Iris pigment epithelial cell (primary cell): ENCODE measurements at places on chromosomes 13 and 19.

DNA sequence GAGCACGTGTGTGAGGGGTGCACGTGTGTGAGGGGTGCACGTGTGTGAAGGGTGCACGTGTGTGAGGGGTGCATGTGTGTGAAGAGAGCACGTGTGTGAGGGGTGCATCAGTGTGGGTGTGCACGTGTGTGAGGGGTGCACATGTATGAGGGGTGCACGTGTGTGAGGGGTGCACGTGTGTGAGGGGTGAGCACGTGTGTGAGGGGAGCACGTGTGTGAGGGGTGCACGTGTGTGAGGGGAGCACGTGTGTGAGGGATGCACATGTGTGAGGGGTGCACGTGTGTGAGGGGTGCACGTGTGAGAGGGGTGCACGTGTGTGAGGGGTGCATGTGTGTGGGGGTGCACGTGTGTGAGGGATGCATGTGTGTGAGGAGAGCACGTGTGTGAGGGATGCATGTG lies 15.7 kb downstream of the RASA3 start:
- DNase-seq = no peak

GRCh38 chr19:6393074-6393982 lies at the start of gene GTF2F1:
Gene GTF2F1, minus strand, starts transcription at chr19:6393164. Its CDS starts 169 bp downstream, at chr19:6392995.
- peak; percentile 95 for DNase-seq

- DNase-seq = peak; percentile 94
These were observed 18.2 kb upstream of the ZNF543 start for GRCh38 chr19:57302020-57302465.

GRCh38 chr13:26459276-26460131 lies 98.0 kb upstream of the WASF3 start:
- DNase-seq = no peak

DNA sequence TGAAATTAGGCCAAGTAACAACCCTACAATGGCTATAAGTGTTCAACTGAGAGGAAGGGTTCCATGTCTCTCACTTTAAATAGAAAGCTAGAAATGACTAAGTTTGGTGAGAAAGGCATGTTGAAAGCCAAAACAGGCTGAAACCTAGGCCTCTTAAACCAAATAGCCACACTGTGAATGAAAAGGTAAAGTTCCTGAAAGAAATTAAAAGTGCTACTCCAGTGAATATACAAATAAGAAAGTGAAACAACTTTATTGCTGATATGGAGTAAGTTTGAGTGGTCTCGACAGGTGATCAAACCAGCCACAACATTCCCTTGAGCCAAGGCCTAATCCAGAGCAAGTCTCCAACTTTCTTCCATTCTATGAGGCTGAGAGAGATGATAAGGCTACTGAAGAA lies 209.6 kb downstream of the KLF12 start:
- no peak for DNase-seq

DNA sequence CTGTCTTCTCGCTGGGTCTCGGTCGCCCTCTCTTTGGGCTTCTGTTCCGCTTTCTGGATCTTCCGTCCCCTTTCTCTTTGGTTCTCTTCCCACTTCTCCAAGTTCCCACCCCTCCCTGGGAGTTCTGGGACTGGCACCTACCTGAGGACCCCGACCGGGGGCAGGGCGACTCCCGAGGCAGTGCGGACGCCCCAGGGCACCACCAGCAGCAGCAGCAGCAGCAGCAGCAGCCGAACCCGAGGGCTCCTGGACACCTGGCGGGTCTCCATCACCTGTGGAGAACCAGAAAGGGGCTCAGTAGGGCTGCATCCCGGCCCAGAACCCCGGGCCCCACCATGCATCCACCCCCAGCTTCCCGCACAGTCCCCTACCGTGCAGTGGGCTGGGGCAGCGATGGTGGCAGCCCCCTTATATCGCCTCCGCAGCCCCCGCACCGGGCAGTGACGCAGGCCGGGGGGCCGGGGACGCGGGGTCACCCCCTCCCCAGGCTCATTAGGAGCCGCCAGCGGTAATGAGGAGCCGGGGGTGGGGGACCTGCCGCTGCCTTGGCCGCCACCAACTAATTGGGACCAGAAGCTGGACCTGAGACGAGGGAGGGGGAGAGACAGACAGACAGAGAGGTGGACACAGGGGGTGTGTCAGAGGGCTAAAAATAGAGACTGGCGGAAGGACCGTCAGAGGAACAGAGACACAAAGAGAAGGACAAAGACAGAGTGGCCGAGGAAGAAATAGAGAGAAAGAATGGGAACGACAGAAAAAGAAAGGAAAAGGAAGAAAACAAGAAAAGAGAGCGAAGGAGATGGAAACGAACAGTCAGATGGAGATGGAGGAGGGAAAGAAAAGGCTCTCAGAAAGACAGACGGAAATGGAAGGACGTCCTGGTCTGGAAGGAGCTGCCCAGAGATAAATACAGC lies at the start of gene PTH2:
Gene PTH2, minus strand, starts transcription at position 371 of the 914 bp plus-strand sequence. Its CDS starts 102 bp downstream, at position 269.
- no peak for DNase-seq

DNA sequence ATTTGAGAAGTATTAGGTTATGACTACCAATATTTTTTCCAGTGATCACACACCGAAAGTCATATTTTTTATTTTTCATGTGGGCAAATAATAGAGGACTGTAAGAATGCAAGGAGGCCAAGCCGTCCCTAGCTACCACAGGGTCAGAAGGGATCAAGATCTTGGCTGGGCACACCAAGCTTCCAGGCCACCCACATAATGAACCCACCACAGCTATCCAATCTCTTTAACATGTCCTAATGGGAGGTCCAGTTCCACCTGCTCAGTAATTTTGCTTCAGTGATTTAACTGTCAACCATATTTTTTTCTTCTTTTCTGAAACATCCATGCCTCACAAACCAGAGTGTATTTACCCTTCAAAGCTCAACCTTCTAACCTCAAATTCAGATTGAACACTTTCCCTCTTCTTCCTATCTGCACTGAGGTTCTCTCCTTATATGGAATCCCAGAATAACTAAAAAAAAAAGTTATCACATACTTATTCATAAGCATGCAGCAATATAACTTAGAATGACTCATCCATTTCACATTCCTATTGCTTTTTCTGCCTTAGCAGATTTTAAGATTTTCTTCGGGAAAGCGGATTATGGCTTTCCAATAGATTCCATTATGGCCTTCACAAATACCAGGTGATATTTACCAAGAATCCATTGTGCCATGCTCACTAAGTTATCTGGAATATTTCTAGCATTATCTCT lies 12.2 kb downstream of the ARGLU1 start:
- peak; percentile 50 for DNase-seq

- no peak for DNase-seq
These were observed 31.9 kb downstream of the CHST8 start for GRCh38 chr19:33653684-33654083.

- no peak for DNase-seq
These were observed 11.6 kb downstream of the AKAP11 start for GRCh38 chr13:42283574-42283973.

- peak; percentile 24 for DNase-seq
These were observed 6.2 kb upstream of the NUP58 start for GRCh38 chr13:25295228-25295627.

GRCh38 chr19:16605553-16605994 lies 22.4 kb downstream of the MED26 start:
- no peak for DNase-seq

DNA sequence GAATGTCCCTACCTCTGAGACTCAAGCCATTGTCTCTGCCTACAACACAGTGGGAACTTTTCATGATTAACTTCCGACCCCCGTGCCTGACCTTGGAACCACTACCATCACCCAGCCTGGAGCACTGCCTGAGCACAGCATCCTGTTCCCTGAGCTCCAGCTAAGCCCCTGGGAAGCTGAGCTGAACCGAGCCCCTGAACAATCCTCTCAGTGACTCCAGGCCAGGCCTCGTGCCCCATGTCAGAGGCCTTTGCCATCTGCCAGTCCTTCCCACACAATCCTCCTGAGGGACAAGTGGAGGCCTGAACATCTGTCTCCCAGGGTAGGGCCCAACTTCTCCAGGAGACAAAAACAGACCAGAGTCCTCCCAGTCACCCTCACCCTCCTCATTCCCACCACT lies 17.5 kb downstream of the CEACAM3 start:
- DNase-seq = no peak

DNA sequence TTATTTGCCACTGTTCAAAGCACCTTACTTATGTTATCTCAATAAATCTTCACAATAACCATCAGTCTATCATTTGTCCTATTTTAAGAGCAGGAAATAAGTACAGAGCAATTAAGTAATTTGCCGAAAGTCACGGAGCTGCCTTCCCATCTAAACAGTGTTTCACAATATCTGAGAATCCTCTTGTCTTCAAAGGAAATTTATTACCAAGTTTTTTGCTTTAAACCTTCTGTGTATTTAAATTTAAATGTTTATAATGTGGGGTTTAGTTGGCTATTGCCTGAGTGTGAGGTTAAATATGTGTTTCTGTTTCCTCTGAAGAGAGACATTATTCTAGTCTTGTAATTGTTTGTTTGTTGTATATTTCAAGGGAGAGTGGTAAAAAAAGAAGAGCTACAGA lies 633.1 kb downstream of the EFNB2 start:
- no peak for DNase-seq

DNA sequence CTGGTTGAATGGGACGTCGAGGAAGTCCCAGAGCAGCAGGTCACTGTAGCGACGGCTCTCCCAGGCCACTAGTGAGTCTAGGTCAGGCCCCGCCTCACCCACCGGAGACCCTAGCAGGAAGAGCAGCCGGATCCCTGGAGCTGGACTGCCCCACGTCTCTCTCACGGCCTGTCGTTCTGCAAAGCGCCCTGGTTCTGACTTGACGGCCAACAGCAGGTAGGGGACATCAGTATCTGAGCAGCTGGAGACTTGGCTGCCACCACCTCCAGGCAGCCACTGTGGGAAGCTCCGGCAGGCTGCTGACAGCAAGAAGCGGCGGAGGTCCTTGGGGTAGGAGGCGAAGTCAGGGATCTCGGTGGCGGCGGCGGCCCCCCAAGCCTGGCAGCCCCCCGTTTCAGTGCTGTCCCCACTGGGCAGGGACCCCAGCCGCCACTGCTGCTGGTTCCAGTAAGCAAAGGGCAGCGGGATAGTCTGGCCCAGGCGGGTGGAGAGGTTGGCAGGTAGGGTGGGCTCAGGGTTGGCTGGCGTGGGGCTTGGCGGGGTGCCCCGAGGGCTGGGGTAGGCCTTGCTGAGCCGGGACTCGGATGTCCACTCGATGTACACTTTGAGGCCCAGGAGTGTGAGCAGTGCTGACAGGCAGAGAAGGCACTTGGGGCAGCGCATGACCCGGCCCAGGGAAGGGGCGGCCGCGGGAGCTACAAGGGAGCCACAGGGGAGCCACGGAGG lies 895 bp downstream of the B3GNT8 start:
- DNase-seq = no peak

GRCh38 chr19:15298847-15299567 lies 33.3 kb downstream of the BRD4 start:
- no peak for DNase-seq

- peak; percentile 41 for DNase-seq
These were observed 8.5 kb downstream of the CDX2 start for GRCh38 chr13:27960362-27961226.

DNA sequence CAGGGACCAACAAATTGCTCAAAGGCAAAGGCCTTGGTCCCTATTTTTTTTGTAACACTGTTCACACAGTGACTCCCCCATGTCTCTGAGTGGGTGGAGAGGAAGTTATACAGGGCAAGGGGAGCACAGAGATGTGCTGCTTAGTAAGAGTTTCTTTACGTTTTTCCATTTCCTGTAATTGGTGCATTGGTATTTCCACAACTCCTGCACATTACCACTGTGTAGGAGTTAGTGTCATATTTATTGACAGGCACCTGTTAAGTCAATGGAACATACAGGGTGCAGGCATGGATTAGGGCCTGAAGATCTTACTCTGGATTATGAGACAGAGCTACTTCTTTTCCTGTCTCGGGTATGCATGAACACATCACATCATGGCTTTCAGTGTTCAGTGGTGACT lies 45.2 kb downstream of the SOX21 start:
- DNase-seq = no peak

- DNase-seq = peak; percentile 24
These were observed 1747.9 kb upstream of the SPRY2 start for GRCh38 chr13:82088781-82089180.

GRCh38 chr13:105340061-105340606 lies 1195.3 kb downstream of the EFNB2 start:
- DNase-seq = no peak

GRCh38 chr13:31587698-31588266 lies 151.5 kb upstream of the RXFP2 start:
- DNase-seq = no peak

GRCh38 chr13:41463838-41464602 lies 6.7 kb downstream of the RGCC start:
- DNase-seq = no peak

- no peak for DNase-seq
These were observed 19.3 kb downstream of the COL4A2 start for GRCh38 chr13:110326263-110326904.

GRCh38 chr13:110813646-110814624 lies 100.4 kb downstream of the ING1 start:
- no peak for DNase-seq

GRCh38 chr13:37618554-37618953 lies 20.0 kb upstream of the POSTN start:
- peak; percentile 90 for DNase-seq

GRCh38 chr19:2787115-2787514 lies 1.8 kb downstream of the THOP1 start:
- DNase-seq = no peak

DNA sequence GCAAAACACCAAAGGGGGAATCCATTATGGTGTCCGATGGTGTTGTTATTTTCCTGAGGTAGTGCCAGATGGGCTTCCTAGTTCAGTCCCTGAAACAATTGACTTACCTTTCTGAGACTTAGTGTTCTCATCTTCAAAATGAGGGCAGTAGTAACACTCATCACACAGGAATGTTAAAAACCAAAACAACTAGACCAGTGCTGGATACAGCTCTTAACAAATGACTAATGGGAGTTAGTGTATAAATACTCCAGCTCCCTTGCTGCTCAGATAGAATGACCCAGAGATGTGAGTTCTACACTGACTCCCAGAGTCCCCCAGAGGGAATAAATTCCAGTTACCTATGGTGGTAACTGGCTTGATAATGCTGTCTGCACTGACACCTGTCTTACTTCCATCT lies 49.9 kb downstream of the MBD3L2B start:
- DNase-seq = peak; percentile 8

DNA sequence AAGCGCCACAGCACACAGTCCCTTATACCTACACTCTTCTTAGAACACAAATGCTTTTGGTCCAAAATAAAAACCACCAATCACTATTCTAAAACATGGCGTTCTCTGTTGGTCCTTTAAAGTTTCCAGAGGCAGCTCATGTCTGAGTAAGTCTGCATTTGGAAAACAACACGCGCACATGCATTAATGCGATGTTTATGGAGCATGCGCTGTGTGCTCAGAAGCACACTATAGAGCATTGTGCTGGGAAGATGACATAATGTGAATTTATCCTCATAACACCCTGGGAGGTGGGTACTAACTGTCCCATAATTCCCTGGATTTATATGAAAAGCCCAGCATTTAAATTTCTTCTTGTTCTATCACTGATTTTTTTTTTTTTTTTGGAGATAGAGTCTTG lies 10.7 kb downstream of the ZNF682 start:
- no peak for DNase-seq

GRCh38 chr13:48507021-48507420 lies 25.9 kb downstream of the RCBTB2 start:
- DNase-seq = no peak
